ENCODE measurements at places on chromosomes 4 and X.

GRCh38 chrX:65758505-65758904, 91.1 kb downstream of the MSN start:
- DNase-seq = no peak

GRCh38 chrX:25755194-25755593, 382.9 kb upstream of the MAGEB18 start:
- no peak for DNase-seq

GRCh38 chrX:17788956-17789562, 51.8 kb downstream of the SCML1 start:
- no peak for DNase-seq

- no peak for DNase-seq
Measured at GRCh38 chrX:134821901-134822300, 163.6 kb upstream of the PLAC1 start.

- no peak for DNase-seq
Measured at GRCh38 chr4:102441978-102442911, 58.9 kb upstream of the NFKB1 start.

DNA sequence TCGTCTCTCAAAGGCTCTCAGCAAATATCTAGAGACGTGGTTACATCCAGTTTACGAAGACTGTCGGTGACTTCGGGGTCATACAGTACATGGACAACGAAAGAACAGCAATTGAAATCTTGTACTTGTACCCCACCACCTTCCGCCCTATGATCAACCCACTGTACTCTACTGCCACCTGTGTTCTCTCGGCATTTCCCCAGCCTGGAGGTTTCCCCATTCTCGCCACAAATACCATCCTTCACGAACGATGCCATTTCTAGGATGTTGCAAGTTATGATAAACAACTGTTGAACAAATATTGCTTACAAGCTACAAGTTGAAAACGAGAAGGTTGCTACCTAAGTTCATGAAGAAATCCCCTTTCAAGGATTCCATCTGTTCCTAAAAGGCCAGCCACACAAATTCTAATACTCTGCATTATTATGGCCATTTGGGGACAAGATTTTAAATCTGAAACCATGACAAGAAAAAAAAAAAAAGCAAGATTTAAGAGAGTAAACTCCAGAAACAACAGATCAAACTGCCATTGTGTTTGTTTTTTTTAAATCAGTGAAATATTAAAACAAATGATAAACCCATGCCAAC, 1.6 kb downstream of the APBB2 start:
- DNase-seq = no peak

- DNase-seq = no peak
Measured at GRCh38 chr4:69601065-69601464, 38.4 kb downstream of the UGT2A2 start.

DNA sequence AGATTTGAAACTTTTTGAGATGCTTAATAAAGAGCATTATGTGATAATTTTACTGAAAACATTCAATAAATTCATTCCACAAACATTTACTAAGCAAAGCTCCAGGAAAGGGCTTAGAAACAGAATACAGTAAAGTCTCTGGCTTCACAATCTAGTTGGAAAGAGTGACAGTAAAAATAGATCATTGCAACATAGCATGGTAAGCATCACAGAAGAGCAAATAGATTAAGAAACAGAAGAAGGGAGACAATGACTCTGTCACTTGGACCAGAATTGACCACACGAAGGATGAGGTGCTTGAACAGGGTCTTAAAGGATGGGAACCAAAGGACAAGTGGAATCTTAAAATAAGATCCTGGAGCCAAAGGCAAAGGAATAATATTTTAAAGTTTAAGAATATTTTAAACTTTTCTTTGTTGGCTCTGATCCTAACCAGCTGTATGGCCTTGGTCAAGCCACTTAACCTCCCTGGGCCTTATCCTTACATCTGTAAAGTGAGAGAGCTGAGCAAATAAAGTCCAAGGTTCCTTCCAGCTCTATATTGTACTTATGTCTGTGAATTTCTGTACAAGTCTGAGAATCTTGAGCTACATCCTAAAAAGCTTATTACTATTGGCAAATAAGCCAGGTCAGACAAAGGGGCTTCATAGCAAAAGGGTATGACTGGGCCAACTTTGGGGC, 33.9 kb downstream of the SEC24D start:
- DNase-seq = no peak

- DNase-seq = no peak
Measured at GRCh38 chr4:3393171-3393570, 48.6 kb upstream of the HGFAC start.

DNA sequence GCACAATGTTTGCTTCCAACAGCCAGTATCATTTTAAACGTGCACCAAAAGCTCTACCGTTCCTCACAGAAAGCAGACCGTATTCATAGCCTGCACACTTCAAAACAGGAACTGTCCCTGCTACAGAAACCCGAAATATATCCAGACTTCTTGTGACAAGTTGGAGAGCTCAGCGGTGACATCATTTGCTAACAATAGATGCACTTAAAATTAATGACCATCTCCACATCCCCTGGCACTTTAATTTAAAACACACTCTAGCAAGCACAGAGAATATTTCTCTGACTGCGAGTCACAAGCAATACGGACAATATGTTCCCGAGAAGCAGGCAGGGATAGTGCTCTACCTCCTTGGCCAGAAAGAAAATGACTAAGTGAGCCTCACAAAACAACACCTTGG, 2.5 kb downstream of the NYX start:
- DNase-seq = no peak

DNA sequence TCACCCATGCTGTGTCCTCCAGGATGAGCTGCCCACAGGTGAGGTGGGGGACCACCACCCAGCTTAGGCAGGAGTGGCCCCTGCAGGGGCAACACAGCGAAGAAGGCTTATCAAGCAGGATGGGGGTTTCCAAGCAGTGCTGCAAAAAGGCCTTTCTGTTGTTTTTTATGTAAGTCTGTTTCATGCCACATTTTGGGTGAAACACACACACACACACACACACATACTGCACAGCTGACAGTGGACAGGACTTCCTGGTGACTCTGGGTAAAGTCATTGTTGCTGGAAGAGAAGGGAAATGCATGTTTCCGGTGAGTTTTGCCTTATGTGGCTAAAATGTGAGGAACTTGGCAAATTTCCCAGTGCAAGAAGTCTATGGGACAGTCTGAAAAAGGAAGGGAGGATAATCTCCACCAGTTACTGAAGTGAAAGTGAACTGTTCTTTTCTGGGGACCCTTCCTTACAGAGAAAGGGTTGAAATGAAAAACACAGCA, 119.2 kb downstream of the IRF2 start:
- DNase-seq = peak; percentile 53
